Spleen (tissue), 13 donors: ENCODE measurements at places on chromosomes 4 and X. TPM values are rescaled to one million over a fixed set of nuclear protein-coding genes. Genes with fewer than 3 reads are reported as not detected.

The CORIN gene
- 5.9 TPM for total RNA-seq

DNA sequence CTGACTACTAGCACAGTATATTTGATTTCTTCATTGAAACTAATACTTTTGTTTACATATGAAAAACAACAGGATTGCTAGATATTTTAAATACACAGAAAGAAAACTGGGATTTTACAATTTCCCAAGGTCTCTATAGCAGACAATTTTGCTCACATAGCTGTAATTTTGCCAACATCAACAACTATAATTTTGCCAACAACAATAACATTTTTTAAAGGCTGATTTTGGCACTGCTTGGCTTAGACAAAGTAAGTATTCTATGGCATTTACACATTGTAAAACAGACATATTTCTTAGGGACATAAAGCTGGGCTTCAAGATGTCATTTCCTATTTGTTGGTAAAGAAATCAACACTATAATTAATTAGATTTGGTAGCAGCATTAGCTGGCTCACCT, 922.1 kb downstream of the RAB28 start:
- no peaks in the 10 kb centered on the region for H3K36me3 ChIP-seq
- H3K27me3 ChIP-seq: no peaks in the 10 kb centered on the region
- DNase-seq: no peak

The ARR3 gene
- total RNA-seq: not detected

The MAGIX gene
- total RNA-seq: 2.1 TPM

DNA sequence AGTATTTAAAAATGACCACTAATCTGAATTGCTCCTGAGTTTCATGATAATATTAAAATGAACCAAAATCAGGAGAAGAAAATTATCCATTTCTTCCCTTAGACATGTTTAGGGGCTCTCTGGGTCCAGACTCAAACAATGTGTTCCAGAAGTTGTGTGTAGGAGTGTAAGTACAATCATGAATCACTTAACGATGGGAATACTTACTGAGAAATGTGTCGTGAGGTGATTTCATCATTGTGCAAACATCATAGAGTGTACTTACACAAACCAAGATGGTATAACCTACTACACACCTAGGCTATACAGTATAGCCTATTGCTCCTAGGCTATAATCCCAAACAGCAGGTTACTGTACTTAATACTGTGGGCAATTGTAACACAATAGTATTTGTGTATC, 74.8 kb downstream of the STPG2 start:
- H3K4me3 ChIP-seq: no peak overlapping the region
- H3K27me3 ChIP-seq: no peaks in the 10 kb centered on the region
- H3K36me3 ChIP-seq: no peaks in the 10 kb centered on the region
- no peak for DNase-seq
- H3K27ac ChIP-seq: no peak overlapping the region
- no peaks in the 10 kb centered on the region for H3K4me1 ChIP-seq

The ARL9 gene
- total RNA-seq: not detected

DNA sequence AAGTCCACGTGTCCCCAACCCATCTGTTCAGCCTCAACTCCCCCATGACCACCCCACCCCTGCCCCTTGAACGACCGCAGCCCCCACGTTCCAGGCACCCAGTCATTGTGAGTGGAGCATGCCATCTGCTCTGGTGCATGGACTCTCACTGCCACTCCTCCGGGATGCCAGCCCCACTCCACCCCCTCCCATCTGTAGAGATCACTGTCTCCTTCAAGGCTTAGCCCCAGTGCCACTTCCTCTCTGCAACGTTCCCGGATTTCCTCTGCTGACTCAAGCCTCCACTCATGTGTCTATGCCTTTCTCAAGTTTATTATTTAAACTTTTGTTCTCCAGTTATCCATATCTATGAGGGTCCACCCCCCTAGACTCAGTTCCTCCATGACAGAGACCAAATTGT, 54.0 kb downstream of the MAML3 start:
- no peaks in the 10 kb centered on the region for H3K36me3 ChIP-seq
- peaks cover 77% of the 10 kb centered on the region for H3K4me1 ChIP-seq
- peak overlapping the region; percentile 80 for H3K27ac ChIP-seq
- peak; percentile 77 for DNase-seq
- no peaks in the 10 kb centered on the region for H3K27me3 ChIP-seq

- no peaks in the 10 kb centered on the region for H3K4me1 ChIP-seq
- H3K27ac ChIP-seq: no peak overlapping the region
- no peak for DNase-seq
- no peaks in the 10 kb centered on the region for H3K27me3 ChIP-seq
- H3K4me3 ChIP-seq: no peak overlapping the region
These were observed 18.8 kb upstream of the OTUD4 start for GRCh38 chr4:145199051-145199716.

DNA sequence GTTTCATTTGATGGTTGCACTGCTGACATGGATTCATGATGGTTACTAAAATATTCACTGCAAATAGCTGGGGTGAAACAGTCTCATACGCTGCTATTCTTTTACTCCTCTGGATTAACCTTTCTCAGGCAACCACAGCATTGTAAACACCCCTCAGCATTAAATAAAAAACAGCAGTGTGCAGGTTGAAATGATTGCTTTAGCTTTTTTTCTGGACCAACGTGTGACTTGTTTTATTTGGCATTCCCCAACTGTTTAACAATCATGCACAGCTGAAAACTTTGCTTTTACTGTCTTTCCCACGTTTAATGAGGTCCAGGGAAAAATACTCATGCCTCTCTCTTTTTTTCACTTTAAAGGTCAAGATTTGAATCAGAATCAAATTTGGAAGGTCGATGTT, 490.8 kb downstream of the RAPGEF2 start:
- no peak overlapping the region for H3K27ac ChIP-seq
- H3K4me1 ChIP-seq: no peaks in the 10 kb centered on the region
- DNase-seq: no peak
- no peaks in the 10 kb centered on the region for H3K36me3 ChIP-seq

- no peak overlapping the region for H3K4me3 ChIP-seq
- no peak for DNase-seq
- H3K36me3 ChIP-seq: no peaks in the 10 kb centered on the region
- no peaks in the 10 kb centered on the region for H3K4me1 ChIP-seq
These were observed 128.7 kb upstream of the GIMD1 start for GRCh38 chr4:106497271-106497670.

- H3K4me1 ChIP-seq: no peaks in the 10 kb centered on the region
- H3K36me3 ChIP-seq: peaks cover 19% of the 10 kb centered on the region
- H3K27ac ChIP-seq: no peak overlapping the region
- DNase-seq: no peak
- H3K4me3 ChIP-seq: no peak overlapping the region
- H3K27me3 ChIP-seq: no peaks in the 10 kb centered on the region
These were observed 19.1 kb downstream of the GEMIN8 start for GRCh38 chrX:14010566-14010965.

The USP51 gene
- 5.0 TPM for total RNA-seq

The MAOB gene
- 1.7 TPM for total RNA-seq
